ENCODE measurements at places on chromosomes 1 and 21. TPM values are rescaled to one million over a fixed set of nuclear protein-coding genes. Genes with fewer than 3 reads are reported as not detected.

GRCh38 chr21:45921917-45922316, 59.7 kb upstream of the COL6A1 start:
- no peak for DNase-seq

DNA sequence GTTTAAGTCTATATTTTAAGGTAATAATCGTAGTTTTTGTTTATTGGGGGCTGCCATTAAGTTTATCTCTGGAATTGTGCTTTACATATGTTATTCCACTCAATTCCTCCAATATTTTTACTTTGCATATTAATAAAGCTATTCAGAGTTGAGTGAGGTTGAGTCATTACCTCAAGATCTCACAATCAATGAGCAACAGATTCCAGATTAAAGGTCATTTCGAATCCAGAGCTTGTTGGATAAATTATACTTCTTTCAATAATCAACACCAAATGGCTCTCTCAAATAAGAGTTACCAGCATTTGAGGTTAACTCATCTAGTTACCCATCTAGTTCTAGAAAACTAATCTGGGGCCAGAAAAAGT, 16.7 kb downstream of the RGS4 start:
- DNase-seq: no peak

GRCh38 chr1:201628490-201628889, 89.6 kb downstream of the NAV1 start:
- DNase-seq: no peak

GRCh38 chr1:155978325-155978972, at the start of gene ARHGEF2:
Gene ARHGEF2, minus strand, starts transcription at chr1:155978547. Its CDS starts 120 bp downstream, at chr1:155978427.
- DNase-seq: no peak

DNA sequence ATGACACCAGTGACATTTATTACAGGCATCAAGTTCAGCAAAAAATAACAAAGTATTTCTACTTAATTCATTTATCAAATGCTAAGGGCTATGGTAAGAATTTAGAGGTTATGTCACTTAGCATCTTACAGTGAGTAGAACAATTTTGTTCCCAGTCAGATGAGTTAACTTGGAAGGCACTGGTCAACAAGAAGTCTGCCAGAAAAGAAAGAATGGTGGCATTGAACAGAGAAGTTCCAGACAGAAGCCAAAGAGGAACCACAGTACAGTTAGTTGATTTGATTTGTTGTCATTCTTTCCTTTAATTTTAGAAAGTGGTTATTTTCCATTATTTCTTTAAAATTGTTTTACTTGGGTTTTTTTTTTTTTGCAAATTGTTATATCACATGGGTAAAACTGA, 232.2 kb upstream of the PKN2 start:
- no peak for DNase-seq

The NHLH1 gene
- 0.04 TPM for total RNA-seq

GRCh38 chr1:168082008-168082876, 54.5 kb downstream of the GPR161 start:
- peak; percentile 26 for DNase-seq

GRCh38 chr1:51306950-51307349, 23.4 kb downstream of the TTC39A start:
- no peak for DNase-seq

The RABGGTB gene
- 124 TPM for total RNA-seq

GRCh38 chr1:32619701-32620485, 30.5 kb downstream of the ZBTB8OS start:
- no peak for DNase-seq

- DNase-seq: no peak
Observed at GRCh38 chr1:222009105-222009730, 267.3 kb upstream of the DUSP10 start.
